Progenitor cell of endocrine pancreas (in vitro differentiated cells): ENCODE measurements at places on chromosomes 4 and X. TPM values are rescaled to one million over a fixed set of nuclear protein-coding genes. Genes with fewer than 3 reads are reported as not detected.

GRCh38 chr4:102623622-102624021 lies 122.5 kb downstream of the NFKB1 start:
- DNase-seq: no peak

The OTUD6A gene
- not detected in 2 replicates for total RNA-seq

DNA sequence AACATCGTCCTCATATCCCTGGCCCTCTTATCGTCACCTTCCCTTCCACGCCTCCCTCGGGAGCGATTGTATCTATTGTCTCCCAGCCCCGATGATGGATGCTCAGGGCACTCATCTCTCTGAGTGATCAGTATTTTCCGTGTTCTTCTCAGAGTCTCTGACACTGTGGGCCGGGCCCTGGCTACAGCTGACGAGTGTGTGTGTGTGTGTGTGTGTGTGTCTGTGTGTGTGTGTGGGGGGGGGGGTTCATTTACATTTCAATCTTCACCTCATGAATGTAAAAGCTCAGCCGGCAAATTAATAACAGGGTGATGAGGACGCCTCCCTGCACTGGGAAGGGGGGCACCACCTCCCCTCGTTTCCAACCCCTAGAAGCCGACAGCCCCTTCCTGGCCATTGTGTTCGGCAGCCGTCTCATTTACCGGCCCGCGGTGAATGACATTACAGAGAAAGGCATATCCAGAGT lies 159.5 kb downstream of the SHOX start:
- DNase-seq: no peak

The PAGE5 gene
- total RNA-seq: not detected in 2 replicates

The CLIC2 gene
- total RNA-seq: 0.93 and 2.0 TPM in 2 replicates

GRCh38 chrX:65241059-65241721 lies 264.9 kb upstream of the ZC4H2 start:
- no peak for DNase-seq

The NDST3 gene
- total RNA-seq: 1.8 and 2.0 TPM in 2 replicates

DNA sequence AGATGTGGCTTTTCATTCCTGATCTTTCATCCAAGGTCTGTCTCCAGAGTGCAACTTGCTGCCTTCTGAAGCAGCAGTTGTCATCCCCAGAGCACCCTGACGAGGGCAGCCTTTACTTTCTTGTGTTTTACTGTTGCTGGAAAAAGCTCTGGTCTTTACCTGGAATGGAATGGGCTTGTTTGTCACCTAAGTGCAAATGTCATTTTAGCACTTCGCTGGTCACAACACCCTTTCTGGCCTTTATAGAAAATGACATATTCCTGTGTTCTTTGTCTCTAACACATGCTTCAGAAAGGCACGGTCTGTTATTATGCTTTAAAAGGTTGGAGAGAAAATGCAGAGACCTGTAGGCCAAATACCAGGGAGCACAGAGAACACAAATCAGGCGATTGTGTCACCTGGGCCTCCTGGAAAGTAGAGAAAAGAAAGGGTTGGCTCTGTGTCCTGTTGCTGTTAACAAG lies 332.7 kb upstream of the IGFBP7 start:
- peak; percentile 39 for DNase-seq

GRCh38 chrX:20420058-20420457 lies 153.3 kb upstream of the RPS6KA3 start:
- DNase-seq: no peak

DNA sequence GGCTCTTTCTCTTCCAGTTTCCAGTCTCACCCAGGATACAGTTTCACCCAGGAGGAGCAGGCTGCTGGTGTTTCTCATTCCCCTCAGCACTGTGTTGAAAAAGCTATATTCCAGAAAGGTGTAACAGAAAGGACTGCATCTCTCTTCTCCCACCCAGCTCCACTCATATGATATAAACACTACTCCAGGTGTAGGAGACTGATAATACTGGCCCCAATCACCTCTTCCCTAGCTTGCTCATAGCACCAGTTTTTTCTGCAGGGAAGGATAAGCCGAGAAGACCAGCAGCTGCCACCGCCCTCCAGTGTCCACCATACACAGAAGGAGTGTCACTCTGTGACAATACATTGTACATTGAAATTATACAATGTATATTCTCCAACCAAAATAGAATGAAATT lies 105.5 kb upstream of the STK26 start:
- DNase-seq: no peak

DNA sequence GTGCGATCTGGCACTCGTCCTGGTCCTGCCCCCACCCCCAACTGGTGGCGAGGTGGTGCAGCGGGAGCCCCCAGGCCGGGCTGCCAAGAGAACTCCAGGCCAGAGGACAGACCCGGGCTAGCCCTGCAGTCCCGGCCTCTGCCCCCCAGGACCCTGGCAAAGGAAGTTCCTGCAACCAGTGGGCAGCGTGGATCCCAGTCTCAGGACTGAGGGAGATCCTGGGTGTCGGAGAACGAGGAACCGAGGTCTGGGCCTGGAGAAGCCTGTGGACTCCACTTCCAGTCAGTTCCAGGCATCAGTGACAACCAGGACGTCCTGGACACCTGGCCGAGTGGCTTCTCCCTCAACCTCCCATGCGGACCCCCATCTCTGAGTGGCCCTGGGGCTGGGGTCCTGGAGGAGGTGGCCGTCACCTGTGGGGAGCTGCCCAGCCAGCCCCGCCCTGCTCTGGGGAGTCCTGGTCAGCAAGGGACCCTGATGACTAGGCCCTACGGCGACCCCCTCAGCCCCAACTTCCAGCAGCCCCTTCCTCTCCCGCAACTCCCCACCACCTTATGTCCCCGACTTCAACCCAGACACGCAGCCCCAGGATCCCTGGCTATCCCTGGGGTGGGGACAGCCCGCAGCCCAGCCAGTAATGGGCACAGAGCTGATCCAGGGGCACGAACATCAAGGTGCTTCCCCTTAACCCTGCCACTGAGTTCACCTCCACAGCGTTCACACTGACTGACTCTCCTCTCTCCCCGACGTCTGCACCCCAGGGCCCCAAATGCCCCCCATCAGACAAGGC lies 53.7 kb upstream of the NKX1-1 start:
- no peak for DNase-seq

- DNase-seq: no peak
Observed at GRCh38 chr4:80610845-80611677, 275.5 kb downstream of the CFAP299 start.

GRCh38 chr4:124035364-124036041 lies 638.9 kb downstream of the SPRY1 start:
- no peak for DNase-seq

DNA sequence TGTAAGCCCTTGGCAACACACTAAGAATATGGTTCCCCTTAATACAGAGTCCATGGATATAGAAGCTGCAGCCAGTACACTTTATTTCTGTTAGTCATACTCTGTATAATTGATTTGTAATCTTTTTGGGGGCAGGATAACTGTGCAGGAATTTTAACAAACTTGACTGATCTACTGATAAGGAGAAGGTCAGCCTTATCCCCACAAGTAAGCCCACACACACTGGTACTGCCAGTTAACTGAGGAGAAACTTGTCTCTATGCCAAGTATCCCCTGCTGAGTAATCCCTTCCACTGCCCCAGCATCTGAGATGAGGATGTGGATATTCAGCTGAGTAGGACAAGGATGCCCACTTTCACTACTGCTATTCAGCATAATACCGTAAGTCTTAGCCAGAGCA lies 154.9 kb upstream of the CXXC4 start:
- no peak for DNase-seq

DNA sequence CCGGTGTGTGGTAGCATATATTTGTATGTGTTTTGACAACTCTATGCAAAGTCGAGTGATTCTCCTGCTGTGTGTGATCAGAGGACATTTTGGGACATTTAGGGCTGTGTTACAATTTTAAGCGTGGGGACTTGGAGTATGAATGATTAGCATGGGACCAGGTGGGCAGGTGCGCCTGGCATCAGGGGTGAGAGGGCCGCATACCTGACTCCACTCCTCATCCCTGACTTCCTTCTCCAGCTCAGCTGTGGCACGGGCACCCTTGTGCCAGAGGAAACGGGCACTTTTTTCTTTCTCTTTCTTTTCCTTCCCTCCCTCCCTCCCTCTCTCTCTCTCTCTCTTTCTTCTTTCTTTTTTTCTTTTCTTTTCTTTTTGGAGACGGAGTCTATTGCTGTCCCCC lies 15.7 kb upstream of the PLCXD1 start:
- no peak for DNase-seq

GRCh38 chr4:86302251-86302650 lies 57.6 kb downstream of the MAPK10 start:
- DNase-seq: no peak

DNA sequence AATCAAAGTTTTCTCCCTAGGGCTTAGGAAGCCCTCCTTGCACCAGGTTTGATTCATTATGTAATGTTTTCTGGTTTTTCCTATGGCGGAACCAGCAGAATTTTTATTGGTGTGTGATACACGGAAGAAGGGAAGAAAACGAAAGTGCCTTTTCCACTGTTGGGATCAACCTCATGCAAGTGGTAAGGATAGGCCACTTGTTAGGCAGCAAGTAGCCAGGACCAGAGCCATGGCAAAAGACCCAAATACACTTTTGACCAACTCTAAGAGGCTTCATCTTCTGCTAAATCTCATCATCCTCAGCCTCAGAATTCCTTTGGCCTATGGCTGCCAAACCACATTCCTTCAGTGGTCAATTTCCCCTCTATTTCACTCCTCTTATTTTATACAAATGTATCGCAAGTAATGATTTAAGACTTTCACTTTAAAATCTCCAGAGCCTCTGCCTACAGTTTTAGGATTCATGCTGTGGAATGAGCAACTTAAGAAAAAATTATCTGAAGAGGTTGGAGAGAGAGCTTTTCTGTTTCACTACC lies 21.2 kb downstream of the PPAT start:
- DNase-seq: no peak

DNA sequence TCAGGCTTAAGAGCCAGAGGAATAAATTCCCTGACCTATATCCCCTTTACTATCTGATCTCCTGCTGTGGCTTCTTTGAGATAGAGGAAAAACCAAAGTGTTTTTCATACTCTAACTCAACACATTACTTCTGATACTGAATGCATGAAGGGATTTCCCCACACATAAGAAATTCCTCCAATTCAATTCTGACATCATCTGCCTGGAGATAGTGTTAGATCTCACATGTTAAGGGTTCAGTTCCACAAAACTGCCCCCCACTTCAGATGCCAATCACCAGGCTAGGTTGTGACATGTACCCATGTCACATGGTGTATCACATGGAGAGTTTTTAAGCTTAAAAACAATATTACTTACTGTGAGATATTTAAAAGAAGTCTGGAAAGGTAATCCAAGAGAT lies 46.8 kb downstream of the GSTCD start:
- no peak for DNase-seq

- DNase-seq: no peak
Observed at GRCh38 chr4:93407493-93408275, 420.9 kb upstream of the ATOH1 start.

GRCh38 chr4:74845834-74846233 lies 51.5 kb upstream of the BTC start:
- no peak for DNase-seq

- no peak for DNase-seq
Observed at GRCh38 chr4:69881173-69881773, 21.3 kb upstream of the SULT1E1 start.

The PLXNB3 gene
- total RNA-seq: 0.98 and 1.1 TPM in 2 replicates

The GSX2 gene
- not detected in 2 replicates for total RNA-seq

DNA sequence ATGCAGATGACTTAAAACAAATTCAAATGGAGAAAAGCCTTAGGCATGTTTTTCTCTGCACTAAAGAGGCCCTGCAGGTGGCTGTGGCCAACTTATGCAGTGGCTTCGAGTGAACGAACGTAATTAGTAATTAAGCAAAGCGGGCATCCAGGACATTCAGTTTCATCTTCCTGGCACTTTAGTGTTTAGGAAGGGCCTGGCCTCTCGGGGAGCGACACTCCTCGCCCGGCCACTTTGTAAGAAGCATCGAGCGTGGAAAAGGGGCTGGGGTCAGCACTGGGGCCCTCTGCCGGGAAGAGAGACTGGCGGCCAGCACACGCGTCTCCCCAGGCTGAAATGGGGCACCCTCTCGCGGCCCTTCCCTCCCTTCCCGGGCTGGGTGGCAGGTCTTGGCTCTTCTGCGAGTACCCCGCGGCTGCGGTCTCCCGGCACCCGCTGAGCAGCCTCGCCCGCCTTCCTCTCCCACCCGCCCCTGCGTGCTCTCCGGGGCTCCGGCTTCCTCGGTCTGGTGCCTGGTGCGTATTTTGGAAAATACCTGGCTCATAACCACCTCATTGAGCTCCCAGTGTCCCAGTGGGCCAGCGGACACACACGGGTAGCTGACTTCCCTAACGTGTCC lies 677 bp upstream of the CYP4V2 start:
- DNase-seq: peak; percentile 26

DNA sequence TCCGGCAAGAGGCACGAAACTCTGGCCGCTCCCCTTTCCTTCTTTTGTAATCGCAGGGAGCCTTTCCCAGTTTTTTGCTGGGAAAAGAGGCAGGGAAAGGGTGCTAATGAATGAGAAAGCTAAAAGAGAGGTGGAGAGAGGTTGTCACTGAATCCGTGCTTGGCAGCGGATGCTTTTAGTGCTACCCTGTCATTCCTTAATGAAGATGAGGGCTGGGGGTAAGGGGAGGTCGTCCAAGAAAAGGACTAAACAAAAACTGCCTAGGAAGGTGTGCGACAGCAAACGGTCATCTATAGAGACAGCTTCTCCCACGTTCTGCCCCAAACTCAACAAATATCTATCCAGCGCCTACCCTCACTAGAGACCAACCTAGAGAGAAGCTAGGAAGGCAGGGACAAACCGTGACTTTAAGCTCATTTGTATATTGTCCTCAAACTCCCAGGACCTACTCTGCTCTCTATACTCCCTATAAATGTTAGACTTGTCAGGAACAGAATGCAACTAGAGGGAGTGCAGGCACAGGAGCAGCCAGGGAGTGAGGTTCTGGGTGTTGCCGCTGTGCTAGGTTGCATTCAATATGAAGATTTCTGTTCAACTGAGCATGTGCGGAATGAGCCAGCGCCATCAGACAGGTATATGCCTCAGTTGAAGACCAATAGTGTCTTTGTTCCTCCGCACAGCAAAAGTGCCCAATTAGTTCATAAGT lies 777 bp upstream of the CASK start:
- no peak for DNase-seq

DNA sequence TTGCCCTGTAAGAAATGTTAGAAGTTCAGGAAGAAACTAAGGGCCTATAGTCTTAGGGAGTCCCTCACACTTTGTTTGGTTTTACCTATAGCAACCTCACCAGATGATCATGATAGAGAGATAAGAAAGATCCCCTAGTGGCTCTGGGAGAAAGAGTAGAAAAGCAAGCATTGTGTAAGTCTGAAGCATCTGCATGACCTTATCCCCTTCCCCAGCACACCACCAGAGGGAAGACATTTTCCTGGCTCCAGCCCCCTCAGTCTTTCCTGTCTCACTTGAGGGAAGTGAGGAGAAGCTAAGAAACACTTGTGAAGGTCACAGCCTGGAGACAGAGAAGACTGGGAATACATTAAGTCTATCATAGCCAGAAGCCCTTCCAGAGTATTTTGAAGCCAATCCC lies 154.0 kb downstream of the EVC2 start:
- no peak for DNase-seq

- no peak for DNase-seq
Observed at GRCh38 chr4:61462451-61463326, 262.6 kb downstream of the ADGRL3 start.

- no peak for DNase-seq
Observed at GRCh38 chr4:80092088-80092487, 19.1 kb upstream of the ANTXR2 start.

The DUSP9 gene
- total RNA-seq: 35.7 and 36.5 TPM in 2 replicates

GRCh38 chrX:104255465-104255864 lies 732 bp upstream of the ESX1 start:
- no peak for DNase-seq
